ENCODE measurements at places on chromosomes 11 and 22.

- DNase-seq, result no peak
Measured at GRCh38 chr11:17256512-17256911, 20.0 kb upstream of the NUCB2 start.

GRCh38 chr11:69703768-69704507 lies at the start of gene FGF19:
Gene FGF19 (minus strand): TSS chr11:69704022. CDS start chr11:69703876, 146 bp downstream.
- no peak for DNase-seq

- no peak for DNase-seq
Measured at GRCh38 chr11:132718711-132719671, 813.3 kb downstream of the OPCML start.

- no peak for DNase-seq
Measured at GRCh38 chr11:10898003-10898762, 40.3 kb upstream of the ZBED5 start.

DNA sequence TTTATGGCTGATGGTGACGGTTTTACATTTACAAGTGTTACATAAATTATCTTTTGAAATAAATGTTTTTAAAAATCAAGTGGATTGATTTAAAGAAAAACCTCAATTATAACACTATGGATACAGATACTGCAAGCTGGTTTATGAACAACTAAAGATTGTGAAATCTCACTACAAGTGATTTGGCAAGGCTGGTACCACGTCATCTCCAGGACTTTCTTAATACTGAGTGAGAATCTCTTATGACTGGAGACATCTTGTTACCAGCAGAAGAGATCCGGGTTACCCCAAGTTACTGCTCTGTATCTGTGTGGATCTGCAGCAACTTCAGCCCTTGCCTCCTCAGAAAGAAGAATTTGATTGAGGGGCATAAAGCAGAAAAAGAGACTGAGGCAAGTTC lies 452.9 kb downstream of the MN1 start:
- no peak for DNase-seq

GRCh38 chr11:78549624-78550409 lies 24.8 kb downstream of the NARS2 start:
- no peak for DNase-seq

DNA sequence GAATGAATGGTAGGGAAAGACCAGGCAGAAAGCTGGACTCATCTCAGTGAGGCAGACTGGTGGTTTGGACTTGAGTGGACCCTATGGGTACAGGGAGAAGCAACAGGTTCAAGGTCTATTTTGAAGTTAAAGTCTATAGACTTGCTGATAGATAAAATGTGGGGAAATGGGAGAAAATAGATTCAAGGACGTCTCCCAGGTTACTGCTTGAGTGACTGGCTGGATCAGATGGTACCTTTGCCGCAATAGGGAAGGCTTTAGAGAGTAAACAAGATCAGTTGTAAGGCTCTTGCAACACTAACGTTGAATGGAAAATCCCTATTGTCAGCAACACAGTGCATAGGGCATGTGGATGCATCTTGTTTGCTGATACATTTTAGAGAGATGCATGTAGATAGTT lies 27.4 kb downstream of the SEZ6L start:
- no peak for DNase-seq

Measured in posterior vena cava (tissue), 2 donors.